ENCODE measurements at places on chromosomes 7 and 10.

- DNase-seq: no peak
Observed at GRCh38 chr10:131847241-131847783, 53.5 kb upstream of the PPP2R2D start.

DNA sequence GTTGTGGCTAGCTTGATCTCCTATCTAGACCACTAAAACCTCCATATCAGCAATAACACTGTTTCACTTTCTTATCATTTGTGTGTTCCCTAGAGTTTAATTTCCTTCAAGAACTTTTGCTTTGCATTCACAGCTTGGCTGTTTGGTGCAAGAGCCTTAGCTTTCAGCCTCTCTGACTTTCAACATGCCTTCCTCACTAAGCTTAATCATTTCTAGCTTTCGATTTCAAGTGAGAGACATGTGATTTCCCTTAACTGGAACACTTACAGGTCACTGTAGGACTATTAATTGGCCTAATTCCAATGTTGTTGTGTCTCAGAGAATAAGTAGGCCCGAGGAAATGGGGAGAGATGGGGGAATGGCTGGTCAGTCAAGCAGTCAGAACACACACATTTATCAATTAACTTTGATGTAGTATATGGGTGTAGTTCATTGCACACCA lies 10.6 kb upstream of the BPGM start:
- DNase-seq: peak; percentile 25

GRCh38 chr7:149199234-149199995 lies 4.1 kb downstream of the ZNF282 start:
- no peak for DNase-seq

- no peak for DNase-seq
Observed at GRCh38 chr10:6787091-6787490, 207.0 kb upstream of the PRKCQ start.

- DNase-seq: no peak
Observed at GRCh38 chr7:94145602-94146001, 141.4 kb upstream of the BET1 start.

DNA sequence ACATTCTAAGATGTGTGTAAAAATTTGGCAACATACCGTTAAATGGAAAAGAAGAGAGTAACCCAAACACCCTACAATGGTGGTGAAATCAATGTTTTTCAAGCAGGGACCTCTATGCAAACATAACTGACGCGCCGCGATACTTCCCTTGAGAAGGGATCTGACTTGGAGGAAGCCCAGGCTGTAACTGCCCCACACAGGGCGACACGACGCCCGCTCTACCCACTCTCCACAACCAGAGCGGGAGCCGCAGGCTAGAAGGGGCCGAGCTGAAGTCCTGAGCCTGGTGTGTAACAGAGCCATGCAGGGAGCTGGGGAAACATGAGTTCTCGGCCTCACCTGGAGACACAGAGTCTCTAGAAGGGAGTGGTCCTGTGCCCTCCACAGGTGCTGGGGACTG lies 120.2 kb downstream of the FAM53B start:
- no peak for DNase-seq

DNA sequence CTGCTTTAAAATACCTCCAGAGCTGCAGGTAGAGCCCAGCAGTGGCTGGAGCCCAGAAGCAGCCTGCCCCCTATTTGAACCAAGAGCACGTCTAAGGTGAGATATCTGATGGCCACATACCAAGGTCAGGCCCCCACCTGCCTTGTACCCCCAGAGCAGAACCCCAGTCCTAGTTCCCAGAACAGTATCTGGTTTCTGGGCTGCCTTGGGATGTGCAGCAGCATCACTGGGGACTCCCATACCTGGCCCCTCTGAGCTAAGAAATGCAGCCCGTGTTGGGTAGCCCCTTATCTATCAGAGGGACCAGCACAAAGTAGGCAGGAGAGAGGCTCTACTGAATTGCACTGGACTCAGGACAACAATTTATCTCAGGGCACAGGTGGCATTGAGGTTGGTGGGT lies 8.9 kb downstream of the SFTPD start:
- no peak for DNase-seq

DNA sequence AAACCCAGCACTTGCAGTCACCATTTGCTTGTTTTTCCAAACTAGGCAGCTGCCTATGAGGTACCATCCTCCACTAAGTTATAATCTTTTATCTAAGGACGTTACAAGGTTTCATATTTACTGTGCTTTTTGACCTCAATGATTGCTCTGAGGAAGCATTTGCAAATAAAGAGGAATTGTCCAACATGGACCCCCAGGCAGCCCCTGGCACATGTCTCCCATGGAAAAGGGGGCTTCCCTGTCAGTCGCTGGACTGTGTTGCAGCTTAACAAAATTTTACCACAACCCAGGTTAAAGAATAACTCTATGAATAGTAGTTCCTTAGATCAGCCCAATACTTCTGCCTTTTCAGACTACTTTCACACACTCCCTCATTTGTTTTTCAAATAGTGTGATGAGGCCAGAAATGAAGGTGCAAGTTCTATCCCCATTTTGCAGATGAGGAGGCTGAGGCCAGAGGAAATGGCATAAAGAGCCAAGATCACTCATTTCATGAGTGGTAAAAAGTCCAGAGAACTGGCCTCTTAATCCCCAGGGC lies 52.8 kb upstream of the ZPBP start:
- no peak for DNase-seq

DNA sequence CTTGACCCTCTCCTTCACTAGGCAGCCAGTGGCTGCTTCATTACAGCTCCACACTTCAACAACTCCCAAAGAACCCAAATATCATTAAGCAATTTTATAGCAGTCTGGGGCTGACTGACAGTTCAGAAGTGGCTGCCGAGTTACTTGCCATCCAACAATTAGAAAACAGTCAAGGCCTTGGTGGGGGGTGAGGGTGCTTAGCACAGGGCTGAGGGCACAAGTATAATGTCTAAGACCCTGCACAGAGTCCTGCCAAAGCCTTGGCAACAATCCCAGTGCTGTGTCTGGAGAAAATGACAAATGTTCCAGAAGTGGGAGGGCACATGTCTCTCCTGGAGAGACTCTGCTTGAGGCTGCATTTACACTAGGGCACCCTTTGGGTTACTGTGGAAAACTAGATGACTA lies 71.1 kb downstream of the CXCL12 start:
- DNase-seq: no peak

GRCh38 chr7:84941291-84941690 lies 245.6 kb downstream of the SEMA3D start:
- no peak for DNase-seq

- no peak for DNase-seq
Observed at GRCh38 chr7:36344622-36345021, 45.0 kb upstream of the ANLN start.

DNA sequence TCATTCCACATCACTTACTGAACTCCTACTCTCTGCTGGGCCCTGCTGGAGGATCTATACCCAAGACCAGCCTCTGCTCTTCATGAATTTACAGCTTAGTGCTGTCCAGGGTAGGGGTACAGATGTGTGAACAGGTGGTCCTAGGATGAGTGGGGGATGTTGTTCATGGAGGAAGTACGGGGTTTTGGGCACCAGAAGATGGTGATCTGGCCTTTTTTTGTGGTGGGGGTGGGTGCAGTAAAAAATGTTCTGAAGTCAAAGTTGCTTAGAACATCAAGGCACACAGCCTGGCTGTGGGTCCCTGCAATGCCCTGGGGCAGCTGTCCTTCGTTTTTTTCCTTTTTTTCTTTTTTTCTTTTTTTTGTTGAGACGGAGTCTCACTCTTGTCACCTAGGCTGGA lies 34.2 kb upstream of the GNA12 start:
- DNase-seq: no peak

DNA sequence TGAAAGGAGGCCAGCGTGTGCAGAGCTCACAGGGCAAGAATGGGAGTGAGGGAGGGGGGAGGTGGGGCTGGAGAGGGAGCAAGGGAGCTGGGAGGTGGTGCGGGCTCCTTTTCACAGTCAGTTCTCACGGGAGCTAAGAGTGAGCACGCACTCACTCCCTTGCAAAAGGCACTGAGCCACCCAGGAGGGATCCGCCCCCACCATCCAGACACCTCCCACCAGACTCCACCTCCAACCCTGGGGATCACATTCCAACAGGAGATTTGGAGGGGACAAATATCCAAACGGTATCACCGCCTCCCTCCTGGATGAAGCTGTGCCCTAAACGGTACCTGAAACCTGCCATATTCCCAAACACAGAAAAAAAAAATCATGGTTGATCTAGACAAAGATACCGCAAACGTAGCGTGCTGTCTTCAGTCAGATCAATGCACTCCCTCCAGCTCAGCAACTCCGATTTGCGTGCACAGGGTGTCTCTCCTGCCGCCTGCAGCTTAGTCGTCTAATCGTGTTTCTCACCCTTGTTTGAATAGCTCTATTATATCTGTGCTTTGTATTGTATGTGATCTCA lies 20.3 kb upstream of the PRKAG2 start:
- DNase-seq: no peak

- no peak for DNase-seq
Observed at GRCh38 chr10:129471447-129472175, 4.6 kb downstream of the MGMT start.

DNA sequence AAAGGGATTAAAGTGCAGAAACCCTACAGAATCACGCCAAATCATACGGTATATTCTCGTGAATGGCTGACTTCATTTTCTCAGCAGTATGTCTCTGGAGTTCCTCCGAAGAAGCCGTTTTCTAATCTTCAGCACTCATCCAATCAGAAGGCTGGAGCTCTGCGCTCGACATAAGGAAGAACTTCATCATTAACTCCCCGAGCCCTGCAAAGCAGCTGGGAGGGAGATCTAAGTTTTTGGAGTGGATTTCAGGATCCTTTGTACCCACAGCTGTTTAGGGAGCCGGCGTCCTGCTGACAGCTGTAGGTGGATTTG lies 40.7 kb upstream of the SDK1 start:
- peak; percentile 32 for DNase-seq

GRCh38 chr10:118965645-118966044 lies 63.9 kb upstream of the NANOS1 start:
- no peak for DNase-seq

DNA sequence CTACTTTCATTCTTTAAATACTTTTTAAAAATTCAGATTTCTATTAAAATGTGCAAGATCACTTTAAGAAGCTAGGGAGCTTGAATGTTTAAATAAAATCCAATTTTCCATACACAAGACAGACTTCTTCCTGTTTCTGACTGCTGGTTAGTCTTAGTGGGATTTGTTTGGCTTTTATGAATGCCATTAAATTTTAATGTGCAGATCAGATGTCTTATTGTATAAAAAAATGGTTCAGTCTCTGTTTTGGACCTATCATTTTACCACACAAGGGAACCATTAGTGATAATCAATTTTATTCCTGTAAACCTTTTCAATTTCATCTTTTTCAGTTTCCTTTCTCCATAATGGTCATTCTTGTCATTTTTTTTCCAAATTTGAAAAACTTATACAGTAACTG lies 63.2 kb downstream of the VCL start:
- DNase-seq: no peak

DNA sequence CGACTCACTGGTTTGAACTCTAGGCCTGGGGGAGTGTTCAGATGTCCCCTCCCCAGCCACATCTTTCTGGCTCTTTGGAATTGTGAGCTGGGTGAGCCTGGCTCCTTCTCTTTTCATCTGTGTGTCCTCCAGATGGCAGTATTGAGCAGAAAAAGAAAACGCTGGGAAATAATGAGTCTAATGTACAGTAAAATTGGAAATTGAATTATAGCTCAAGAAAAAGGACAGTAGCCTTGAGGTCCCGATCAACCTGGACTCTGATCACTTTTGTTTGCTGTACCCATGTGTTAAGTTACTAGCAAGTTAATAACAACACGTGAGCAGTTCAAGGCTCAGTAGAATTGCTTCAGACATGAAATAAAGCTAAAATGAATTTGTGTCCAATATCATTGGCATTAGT lies 77.9 kb downstream of the SNX10 start:
- DNase-seq: peak; percentile 70

- DNase-seq: no peak
Observed at GRCh38 chr7:2326951-2327350, 12.7 kb upstream of the SNX8 start.

DNA sequence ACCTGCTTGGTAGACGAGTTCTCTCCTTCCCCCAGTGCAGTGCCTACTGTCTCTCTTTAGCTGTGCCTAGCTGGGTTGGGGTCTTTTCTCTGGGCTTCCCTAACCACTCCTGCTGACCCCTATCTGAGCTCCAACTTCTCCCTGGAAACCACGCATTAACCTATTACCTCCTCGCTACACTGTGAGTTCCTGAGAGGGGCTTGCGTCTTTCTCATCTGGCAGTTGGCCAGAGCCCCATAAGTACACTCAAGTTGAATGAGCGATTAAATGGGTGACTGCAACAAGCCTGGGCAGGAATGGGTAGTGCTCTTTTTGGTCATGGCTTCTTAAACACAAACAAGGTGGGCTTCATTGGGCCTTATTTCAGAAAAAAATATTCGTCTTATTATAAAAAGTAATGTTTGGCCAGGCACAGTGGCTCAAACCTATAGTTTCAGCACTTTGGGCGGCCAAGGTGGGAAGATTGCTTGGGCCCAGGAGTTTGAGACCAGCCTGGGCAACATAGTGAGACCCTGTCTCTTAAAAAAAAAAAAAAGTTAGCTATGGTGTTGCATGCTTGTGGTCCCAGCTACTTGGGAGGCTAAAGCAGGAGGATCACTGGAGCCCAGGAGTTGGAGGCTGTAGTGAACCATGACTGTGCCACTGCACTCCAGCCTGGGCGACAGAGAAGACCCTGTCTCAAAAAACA lies 41.4 kb downstream of the SYPL1 start:
- peak; percentile 1 for DNase-seq

GRCh38 chr10:3865565-3865964 lies 80.6 kb upstream of the KLF6 start:
- no peak for DNase-seq

GRCh38 chr7:41885078-41885477 lies 182.2 kb upstream of the INHBA start:
- no peak for DNase-seq

DNA sequence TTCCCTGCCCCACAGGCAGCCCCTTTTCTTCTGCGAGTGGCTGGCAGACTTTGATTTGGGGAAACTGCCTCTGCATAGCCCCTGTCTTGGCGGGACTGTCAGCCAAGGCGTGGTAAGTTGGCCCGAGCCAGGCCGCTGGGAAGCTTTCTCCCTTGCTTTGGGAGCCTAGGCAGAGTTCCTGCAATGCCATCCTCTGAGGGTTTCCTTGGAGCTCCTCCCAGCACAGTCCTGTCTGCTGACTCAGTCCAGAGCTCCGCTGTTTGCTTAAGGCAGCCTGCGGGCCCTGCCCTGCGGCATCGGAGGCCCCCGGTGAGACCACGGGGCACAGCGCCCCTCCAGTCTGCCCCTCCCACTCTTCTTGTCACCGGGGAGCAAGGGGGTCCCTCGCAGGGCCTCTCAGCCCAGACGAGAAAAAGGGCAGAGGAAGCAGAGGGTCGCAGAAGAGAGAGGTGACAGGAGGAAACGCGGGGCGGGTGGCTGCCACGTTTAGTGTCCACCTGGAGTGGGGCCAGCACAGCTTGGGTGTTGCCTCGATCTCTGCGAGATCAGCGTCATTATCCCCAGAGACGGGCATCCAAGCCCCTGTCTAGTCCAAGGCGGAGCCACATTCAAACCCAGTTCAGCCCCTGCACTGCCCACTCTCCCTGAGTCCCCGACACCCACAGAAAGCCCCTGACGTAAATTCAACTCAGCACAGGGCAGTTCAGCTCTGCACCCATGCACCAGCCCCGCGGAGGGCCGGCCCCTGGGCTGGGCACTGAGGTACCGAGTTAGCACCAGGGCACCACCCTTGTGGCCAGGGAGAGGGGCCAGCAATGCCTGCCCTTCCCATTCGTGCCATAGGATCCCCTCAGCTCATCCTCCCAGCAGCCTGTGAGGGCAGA lies 59.0 kb upstream of the CHST15 start:
- peak; percentile 83 for DNase-seq

GRCh38 chr10:101709359-101710058 lies 14.5 kb upstream of the FBXW4 start:
- no peak for DNase-seq

- peak; percentile 82 for DNase-seq
Observed at GRCh38 chr7:100483090-100483721, 521 bp upstream of the NYAP1 start.

GRCh38 chr7:43244232-43244631 lies 131.8 kb downstream of the HECW1 start:
- DNase-seq: no peak

All from RPMI8226 (cell line).